ENCODE measurements at places on chromosomes 2 and 18. TPM values are rescaled to one million over a fixed set of nuclear protein-coding genes. Genes with fewer than 3 reads are reported as not detected.

DNA sequence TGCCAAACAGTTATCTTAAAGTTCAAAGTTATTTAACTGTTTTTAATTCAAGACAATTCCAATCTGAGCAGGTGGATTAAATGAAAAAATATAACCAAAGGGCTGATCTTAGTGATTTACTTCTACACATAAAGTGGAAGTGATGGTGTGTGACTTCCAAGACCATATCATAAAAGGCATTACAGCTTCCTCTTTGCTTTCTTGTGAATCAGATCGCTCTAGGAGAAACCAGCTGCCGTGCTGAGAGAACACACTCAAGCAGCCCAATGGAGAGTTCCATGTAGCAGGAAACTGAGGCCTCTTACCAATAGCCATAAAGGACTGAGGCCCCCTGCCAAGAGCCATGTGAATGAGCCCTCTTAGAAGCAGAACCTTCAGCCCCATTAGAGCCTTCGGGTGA, 197.4 kb downstream of the NBAS start:
- no peak for DNase-seq

DNA sequence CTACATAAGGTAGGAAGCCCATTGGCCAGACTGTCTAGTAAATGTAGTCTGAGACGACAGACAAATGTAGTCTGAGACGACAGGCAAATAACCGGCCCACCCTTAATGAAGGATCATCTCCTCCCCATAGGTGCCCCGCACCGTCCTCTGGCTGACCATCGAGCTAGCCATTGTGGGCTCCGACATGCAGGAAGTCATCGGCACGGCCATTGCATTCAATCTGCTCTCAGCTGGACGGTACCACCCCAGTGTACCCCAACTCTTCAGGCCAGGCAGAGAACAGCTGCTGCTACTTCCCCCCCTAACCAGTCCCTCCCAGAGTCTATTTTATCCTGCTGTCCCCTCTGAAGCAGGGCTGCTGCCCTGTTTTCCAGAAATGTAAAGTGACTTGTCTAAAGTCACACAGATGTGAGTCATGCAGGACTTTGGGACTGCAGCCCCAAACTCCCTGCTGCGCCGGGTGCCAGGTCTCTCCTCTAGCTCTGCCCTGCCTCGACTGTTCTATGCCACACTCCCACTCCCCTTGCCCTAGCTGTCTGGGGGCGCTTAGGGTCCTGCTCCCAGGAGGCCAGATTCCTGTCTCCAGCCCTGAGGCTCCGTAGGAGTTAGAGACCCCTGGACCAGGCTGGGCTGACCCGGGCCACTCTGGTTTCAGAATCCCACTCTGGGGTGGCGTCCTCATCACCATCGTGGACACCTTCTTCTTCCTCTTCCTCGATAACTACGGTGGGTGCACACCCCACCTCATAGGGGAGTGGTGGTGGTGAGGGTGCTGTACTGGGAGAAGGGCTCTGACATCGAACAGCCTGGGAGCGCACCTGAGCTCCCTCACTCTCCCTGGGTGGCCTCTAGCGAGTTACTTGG, 4.7 kb downstream of the SLC11A1 start:
- no peak for DNase-seq

DNA sequence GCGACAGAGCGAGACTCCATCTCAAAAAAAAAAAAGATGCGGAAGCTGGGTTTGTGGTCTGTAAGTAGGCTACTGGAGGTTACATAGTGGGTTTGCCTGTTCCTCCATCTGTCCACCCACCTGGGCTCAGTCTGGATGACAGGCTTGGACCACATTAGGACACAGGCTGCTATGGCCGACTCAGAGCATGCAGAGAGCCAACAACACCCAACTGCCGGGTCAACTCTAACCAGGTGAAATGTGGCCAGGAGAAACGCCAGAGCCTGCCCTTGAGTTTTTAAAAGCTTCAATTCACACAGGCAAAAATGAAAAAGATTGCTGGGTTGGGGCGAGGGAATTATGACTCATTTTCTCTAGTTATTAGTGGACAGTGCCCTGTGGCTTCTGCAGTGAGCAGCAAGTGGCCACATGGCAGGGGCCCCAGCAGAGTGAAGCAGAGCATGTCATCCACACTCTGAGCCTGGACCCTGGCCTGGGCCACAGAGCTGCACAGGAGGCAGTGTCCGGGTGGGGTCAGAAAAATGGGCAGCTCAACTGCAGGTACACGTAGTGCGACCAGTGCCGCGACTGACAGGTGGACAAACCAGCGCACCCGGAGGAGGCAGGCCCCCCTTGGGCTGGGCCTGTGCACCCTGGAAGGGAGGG, 67.4 kb downstream of the BIN1 start:
- no peak for DNase-seq

The FER1L5 gene
- 0.44 TPM for total RNA-seq
